CD4-positive, alpha-beta T cell treated with Interleukin-4 for 1 hour (primary cell): ENCODE measurements at places on chromosomes 7 and 10.
A peak's percentile ranks its signal among the peaks of the same experiment; 100 is the strongest.

- peak; percentile 73 for DNase-seq
Measured at GRCh38 chr10:100327007-100327717, 2.9 kb downstream of the PKD2L1 start.

- no peak for DNase-seq
Measured at GRCh38 chr7:111516612-111517011, 45.7 kb downstream of the IMMP2L start.

GRCh38 chr7:42527004-42527403, 290.0 kb upstream of the GLI3 start:
- no peak for DNase-seq

DNA sequence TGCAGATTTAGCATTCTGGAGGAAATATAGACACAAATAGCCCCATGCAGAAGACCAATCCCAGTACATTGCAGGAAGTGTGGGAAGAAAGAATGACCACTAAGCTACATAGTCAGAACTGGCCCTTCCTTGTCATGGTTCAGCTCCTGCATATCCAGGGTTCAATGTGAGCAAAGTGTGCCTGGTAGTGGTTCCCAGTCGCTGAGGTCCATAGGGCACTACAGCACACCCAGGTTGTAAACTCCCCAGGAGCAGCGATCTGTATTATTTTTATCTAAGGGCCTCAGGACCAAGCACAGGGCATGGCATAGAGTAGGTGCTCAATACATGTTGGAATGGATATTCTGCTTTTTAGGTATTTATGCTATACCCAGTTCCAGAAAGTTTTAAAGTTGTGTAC, 114.4 kb downstream of the RTKN2 start:
- no peak for DNase-seq

DNA sequence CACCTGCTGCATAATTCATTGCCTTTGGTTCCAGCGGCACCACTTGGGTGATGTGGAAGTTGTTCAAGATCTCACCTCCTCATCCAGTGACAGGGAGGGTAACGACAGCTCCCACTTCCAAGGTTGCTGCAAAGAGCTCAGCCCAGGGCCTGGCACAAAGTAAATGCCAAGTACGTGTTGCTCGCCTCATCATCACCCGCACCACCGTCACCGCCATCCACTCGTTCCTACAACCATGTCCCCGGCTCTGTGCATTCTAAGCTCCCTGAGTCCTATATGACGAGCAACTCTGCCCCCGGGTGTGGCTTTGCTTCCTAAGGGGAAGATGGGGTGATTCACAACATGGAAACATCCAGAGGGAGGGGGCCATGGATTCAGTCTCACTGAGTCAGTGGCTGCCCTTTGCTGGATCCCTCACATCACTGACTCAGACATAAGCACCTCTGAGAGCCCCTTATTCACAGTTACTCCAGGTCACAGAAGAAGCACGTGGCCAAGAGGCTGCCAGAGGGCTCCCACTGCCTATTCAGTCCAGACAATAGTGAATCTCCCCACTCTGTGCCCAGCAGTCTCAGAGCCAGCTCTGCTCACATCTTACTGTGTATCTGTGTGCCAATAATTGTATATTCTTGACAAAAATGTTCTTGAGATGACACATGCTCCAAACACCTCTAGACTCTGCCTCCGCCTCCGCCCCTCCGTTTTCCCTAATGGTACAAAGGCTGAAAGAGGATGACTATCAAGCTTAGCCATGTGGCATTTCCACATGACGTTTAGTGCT, 159.1 kb downstream of the GFRA1 start:
- no peak for DNase-seq

- DNase-seq = no peak
Measured at GRCh38 chr7:28804990-28805389, 153.1 kb downstream of the TRIL start.

GRCh38 chr10:33276282-33276923, 58.1 kb downstream of the NRP1 start:
- no peak for DNase-seq

DNA sequence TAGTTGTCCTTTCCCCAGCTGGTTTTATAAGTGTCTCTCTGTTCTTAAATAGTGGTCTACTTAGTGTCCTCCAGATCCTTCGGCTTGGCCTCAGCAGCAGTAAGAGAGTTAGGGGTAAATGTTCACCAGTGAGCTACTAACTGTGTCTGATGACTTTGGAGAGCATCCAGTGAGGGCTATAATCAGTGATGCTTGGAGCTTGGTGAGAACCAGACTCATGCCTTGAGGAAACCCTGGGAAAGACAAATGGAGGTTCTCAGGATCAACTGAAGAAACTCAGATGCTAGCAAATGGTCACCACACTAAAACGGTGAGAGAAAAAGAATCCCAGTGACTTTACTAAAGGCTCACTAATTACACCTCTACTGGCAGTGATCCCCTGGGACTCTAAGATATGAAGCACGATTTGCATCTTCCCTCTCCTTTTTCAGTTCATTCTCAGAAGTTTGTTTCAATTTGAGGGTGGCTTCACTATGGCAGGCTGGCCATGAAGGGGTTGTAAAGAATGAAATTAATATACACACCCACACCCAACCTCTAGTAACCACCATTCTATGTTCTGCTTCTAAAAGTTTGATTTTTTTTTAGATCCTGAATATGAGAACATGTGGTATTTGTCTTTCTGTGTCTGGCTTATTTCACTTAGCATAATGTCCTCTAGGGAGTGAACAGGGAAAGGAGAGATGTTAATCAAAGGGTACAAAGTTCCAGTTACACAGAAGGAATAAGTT, 177.9 kb downstream of the PDE1C start:
- DNase-seq = no peak

DNA sequence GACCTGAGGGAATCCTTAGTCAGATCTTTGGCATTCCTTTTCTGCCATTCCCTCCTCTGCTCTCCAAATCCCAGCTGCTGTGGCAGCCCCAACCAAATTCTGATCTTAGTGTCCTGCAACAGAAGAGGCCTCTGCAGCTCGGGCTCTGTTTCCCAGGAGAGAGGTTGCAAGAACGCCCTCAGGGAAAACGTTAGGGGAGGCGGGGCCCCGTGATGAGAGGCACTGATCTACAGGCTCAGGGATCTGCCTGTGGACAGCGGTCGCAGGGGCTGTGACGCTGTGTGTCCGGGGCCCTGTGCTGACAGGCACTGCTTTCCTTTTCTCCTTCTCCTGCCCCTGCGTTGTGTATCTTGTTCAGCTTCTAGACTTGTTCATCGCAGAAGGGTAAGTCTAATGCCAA, 57.3 kb upstream of the DPYSL4 start:
- no peak for DNase-seq

DNA sequence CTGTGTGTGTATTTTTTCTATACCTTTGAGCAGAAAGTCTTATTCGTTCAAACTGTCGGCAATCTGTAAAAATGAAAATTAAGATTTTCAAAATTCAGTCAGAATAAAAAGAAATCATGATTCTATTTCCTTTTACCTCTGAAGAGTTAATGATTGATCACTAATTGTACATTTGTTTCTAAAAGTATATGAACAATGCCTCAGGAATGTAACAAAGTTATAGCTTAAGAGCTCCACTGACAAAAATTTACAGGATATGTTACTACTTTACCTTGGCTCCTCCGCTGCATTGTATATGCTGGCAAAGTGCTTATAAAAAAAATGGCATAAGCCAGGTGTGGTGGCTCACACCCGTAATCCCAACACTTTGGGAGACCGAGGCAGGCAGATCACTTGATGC, 225.7 kb downstream of the VTI1A start:
- no peak for DNase-seq

GRCh38 chr7:155848691-155849669, 36.7 kb upstream of the SHH start:
- no peak for DNase-seq

- no peak for DNase-seq
Measured at GRCh38 chr10:71363936-71364335, 32.8 kb upstream of the CDH23 start.

DNA sequence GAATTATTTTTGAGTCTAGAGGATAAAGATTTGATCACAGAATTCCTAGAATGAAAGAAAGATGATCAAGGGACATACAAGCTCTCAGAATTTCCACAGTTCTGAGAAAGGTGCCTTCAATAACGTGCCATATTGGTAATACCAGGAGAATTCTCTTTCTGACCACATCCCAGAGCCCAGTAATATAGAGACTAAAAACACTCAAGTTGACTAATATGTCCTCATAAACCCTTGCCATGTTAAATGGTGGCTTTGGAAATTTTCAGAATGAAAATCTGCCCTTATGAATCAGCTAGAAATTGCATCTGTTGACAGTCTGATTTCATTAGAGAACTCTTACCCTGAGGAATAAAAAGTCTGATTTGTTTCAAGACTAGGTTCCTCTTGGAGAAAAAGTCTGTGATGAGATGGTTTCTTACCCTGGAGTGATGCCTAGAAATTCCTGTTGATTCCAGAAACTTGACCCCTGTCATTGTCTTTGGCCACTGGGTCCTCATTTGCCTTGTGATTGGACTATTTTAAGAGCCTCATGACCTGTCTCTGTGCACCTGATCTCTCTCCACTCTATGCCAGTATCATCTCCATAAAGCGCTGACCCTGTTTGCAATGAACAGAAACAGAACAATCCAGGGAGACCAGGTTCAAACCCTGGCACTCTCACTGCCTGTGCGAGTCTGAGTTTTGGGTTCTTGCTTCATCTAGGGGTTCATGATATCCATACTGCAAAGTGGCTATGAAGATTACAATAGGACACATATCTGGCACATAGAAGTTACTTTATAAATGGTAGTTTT, 3.3 kb downstream of the IL2RA start:
- DNase-seq = no peak
